ENCODE measurements at places on chromosomes 16 and 17. TPM values are rescaled to one million over a fixed set of nuclear protein-coding genes. Genes with fewer than 3 reads are reported as not detected.

CNTNAP1 gene
- 9.2 TPM for total RNA-seq

MYH11 gene
- 7,231 TPM for total RNA-seq

UMOD gene
- total RNA-seq: not detected

BIRC5 gene
- total RNA-seq: 1.6 TPM

XYLT2 gene
- total RNA-seq: 20.0 TPM

HSD17B1 gene
- 0.94 TPM for total RNA-seq

ABCC12 gene
- total RNA-seq: not detected

PRSS27 gene
- 10.3 TPM for total RNA-seq

CCL4 gene
- total RNA-seq: not detected

- ATAC-seq: no peak
These were observed 5.4 kb upstream of the ITGA3 start for GRCh38 chr17:50050431-50051032.

- ATAC-seq: no peak
These were observed 177.9 kb downstream of the SPECC1 start for GRCh38 chr17:20187049-20187448.

DNA sequence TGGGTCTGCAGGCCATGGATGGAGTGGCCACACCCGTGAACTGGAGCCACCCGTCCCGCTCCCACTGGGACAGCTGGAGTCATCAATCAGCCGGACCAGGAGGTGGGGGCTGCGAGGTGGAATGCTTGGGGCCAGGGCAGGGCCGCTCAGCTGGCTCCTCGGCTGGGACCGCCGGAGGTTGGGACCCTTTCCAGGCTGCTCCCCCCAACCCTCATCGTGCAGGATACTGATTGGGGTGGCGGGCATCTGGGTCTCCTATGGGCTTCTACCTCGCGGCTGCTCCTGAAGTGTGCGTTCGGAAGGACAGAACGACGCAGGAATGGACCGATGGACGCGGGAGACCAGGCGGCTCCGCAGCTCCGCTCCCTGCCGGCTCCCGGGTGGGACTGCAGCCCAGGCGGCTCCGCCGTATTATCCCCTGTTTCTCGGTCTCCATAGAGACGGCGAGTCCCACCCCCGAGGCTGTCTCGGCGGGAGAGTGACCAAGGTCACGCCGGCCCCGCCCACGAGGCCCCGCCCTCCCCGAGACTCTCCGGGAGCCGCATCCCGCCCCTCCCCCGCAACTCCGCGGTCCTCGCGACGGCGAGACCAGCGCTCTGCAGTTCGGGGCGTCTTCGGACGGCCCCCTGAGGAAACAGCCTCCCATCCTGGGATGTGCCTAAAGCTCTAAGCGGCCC, at the start of gene TPPP3:
TPPP3 (minus strand) TSS at position 388 of the 677 bp plus-strand sequence. CDS start 2,387 bp downstream, outside the sequence.
- peak; percentile 91 for ATAC-seq

GRCh38 chr16:81143921-81144471, 47.8 kb upstream of the GCSH start:
- no peak for ATAC-seq

DNA sequence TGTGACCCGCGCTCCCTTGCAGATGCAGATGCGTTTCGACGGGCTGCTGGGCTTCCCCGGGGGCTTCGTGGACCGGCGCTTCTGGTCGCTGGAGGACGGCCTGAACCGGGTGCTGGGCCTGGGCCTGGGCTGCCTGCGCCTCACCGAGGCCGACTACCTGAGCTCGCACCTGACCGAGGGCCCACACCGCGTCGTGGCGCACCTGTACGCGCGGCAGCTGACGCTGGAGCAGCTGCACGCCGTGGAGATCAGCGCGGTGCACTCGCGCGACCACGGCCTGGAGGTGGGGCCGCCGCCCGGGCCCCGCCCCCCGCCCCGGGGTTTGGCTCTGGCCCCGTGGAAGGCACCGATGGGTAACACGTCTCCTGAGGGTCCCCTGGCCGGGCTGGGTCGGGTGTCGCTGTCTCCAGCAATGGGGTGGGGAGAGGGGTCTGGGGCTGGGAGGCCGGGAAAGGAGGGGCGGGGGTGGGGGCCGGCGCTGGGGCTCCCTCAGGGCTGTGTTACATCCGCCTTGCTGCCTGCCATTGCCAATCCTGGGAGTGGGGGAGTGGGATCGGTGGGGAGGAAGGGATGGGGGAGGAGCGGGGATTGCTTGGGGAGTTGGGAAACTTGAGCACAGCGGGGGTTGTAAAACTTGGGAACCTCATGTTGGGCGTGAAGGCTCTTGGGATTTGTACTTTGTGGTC, 737 bp downstream of the NUDT16L1 start:
- ATAC-seq: peak; percentile 19

GRCh38 chr17:41483991-41484826, 3.3 kb upstream of the KRT35 start:
- ATAC-seq: no peak

- peak; percentile 17 for ATAC-seq
These were observed 401 bp downstream of the ARL16 start for GRCh38 chr17:81683208-81683583.

GRCh38 chr17:17313350-17313991, 10.3 kb downstream of the NT5M start:
- ATAC-seq: no peak

DNA sequence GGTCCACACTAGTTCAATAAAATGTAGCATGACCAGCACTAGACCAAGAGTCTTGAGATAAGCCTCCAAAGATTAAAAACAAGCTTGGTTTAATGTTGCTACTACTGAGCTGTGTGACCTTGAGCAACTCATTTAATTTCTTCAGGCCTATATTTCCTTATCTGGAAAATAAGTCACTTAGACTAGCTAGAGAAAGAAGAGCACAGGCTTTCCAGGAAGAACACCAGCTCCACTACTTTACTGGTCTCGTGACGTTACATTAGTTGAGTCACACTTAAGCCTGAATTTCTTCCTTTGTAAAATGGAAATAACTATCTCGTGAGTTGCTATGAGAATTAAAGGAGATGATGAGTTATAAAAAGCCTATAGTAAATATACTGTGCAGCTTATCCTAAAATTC, 5.4 kb downstream of the HELZ start:
- ATAC-seq: no peak

DNA sequence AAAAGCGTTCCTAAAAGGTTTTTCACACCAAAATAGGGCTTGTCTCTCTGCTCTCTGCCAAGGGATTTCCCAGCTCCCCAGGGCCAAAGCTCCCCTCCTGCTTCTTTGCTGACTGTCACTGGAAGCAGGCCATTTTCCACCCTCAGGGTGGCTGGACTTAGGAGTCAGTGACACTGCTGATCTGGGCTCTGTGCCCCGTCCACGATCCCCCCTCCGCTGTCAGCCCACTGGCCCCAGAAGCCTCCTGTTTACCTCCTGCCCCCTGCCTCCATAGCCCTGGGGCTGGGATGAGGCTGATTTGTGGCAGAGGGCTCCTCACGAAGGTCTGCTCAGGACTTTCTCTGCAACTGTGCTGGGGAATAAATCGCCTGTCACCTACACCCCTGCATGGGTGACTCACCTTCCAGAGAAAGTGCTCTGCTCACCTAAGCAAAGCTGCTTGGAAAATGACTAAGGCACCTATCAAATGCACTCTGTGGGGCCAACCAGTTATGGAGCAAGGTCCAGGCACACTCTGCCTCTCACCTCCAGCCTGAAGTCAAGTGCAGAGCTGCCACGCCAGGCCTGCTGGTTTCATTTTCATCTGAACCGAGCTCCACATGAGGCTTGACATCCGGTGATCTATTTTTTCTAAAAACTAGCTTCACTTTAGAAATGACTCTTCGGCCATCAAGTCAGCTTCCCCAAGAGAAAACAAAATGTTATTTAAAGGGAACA, 4.9 kb downstream of the MAP3K14 start:
- ATAC-seq: no peak

DNA sequence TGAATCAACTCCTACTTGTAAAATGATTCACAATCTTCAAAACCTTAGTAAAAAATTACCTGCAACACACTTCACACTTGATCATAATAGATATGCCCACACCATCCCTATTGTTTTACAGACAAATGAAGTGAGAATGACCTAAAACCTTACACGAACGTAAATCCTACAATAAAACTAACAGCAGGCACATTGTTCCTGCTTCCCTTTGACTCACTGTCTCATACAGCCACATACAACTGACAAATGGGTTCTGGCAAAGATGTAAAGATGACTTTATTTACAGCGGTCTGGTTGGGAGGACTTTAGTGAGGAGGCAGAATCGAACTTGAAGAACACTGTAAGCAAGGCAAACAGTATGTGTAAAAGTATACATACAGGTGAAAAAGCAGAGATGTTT, 188.7 kb downstream of the MYO1D start:
- ATAC-seq: no peak

- ATAC-seq: no peak
These were observed 201.5 kb upstream of the CACNG5 start for GRCh38 chr17:66633317-66633965.

- ATAC-seq: no peak
These were observed at the start of gene CRHR1 for GRCh38 chr17:45784293-45784740. TSS of gene CRHR1 (plus strand) at chr17:45784320. CDS start at chr17:45784545, 225 bp downstream.

DNA sequence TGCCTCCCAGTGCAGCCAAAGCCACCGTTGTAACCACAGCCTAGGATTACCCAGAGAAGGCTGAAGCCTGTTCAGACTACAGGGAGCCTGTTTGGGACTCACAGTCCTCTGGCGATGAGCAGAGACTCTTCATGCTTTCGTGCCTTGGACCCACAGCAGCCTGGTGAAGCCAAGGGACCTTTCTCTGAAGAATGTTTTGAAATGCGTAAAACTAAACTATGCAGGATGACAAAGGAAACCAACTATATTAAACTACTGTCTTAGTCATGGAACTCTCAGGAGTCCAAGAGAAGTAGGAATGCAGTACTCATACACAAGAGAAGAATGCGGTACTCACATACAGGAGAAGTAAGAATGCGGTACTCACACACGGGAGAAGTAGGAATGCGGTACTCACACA, 20.9 kb downstream of the ABR start:
- ATAC-seq: no peak

DNA sequence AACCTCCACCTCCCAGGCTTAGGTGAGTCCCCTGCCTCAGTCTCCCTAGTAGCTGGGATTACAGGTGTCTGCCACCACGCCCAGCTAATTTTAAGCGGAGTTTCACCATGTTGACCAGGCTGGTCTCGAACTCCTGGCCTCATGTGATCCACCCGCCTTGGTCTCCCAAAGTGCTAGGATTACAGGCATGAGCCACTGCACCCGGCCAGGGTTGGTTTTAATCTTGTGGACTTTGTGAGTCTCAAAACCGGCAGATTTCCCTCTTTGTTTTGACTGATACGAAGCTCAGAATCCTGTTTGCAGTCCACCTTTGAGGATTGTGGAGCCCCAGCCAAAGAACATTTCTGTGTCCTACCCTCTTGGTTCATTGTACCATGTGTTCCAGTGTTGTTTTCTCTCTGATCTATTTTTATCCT, 16.4 kb upstream of the CPSF4L start:
- peak; percentile 82 for ATAC-seq

DNA sequence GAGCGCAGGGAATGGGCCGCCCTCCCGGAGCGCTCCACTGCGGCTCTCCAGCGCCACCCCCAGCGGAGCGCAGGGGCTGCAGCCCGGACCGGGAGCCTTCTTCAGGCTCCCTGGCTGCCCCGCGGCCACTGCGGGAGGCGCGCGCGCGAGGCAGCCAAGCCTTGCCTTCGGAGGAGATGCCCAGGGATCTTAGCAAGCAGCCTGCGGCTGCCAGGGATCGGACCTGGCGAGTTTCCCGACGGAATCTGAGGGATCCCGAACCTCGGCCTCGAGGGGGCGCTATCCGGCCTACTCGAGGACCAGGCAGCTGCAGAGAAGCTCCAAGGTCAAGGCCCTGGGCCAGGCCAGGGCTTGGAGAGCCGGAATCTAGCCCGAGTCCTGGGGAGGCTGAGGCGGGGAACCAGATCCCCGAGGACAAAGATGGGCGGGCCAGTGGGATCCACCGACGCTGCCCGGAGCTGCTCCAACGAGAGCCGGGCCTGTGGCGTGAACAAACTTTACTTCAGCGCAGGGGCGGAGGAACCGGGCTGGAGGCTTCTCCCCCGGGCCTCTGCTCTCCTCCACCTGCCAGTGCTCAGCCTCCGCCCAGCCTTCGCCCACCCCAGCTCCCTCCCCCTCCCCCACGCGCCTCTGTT, at the start of gene IRX6:
IRX6 (plus strand) TSS at position 567 of the 635 bp plus-strand sequence. CDS start 889 bp downstream, outside the sequence.
- peak; percentile 71 for ATAC-seq

GRCh38 chr17:49640556-49640955, 37.3 kb downstream of the SPOP start:
- ATAC-seq: no peak

DNA sequence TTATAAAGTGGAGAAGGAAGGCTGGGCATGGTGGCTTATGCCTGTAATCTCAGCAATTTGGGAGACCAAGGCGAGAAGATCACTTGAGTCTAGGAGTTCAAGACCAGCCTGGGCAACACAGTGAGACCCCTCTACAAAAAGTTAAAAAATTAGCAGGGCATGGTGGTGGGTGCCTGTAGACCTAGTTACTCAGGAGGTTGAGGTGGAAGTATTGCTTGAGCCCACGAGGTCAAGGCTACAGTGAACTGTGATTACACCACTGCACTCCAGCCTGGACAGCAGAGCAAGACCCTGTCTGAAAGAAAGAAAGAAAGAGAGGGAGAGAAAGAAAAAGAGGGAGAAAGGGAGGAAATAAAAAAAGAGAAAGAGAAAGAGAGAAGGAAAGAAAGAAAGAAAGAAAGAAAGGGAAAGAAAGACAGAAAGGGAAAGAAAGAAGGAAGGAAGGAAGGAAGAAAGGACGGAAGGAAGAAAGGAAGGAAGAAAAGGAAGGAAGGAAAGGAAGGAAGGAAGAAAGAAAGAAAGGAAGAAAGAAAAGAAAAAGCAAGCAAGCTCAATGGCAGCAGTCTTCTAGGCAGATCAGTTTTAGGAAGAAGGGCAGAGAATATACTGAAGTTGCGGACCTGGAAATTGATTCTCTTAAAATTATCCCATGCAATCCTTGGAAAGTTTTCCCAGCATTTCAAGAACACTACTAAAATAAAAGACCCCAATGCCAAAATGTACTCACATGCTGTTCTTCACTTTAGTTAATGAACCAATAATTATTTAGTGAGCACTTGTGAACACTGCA, 53.0 kb downstream of the IKZF3 start:
- no peak for ATAC-seq
